ENCODE measurements at places on chromosomes 7 and 10.

DNA sequence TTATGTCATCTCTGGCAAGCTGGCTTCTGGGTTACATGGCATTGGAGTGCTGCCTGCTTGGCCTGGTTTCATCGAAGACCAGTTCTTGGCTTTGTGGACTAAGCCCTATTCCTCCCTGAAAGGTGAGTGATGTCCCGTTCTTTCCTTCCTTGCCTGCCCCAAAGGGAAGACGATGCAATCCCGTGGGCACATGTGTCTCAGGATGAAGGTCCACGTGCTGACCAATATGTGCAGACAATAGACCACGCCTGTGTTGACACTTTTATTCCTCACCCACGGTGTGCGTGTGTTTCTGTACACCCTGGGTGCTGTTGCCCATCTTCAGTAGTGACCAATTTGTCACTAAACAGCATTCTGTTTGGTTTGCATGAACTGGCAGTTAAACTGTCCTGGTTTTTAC, 28.6 kb upstream of the SHH start:
- no peak for DNase-seq

- no peak for DNase-seq
These were observed 8.4 kb downstream of the ETV1 start for GRCh38 chr7:13981070-13981469.

GRCh38 chr10:63266391-63267316, 133.5 kb downstream of the NRBF2 start:
- no peak for DNase-seq

- no peak for DNase-seq
These were observed 18.9 kb downstream of the APBB1IP start for GRCh38 chr10:26457088-26457487.

- no peak for DNase-seq
These were observed 16.3 kb downstream of the AKR1B1 start for GRCh38 chr7:134442441-134443220.

DNA sequence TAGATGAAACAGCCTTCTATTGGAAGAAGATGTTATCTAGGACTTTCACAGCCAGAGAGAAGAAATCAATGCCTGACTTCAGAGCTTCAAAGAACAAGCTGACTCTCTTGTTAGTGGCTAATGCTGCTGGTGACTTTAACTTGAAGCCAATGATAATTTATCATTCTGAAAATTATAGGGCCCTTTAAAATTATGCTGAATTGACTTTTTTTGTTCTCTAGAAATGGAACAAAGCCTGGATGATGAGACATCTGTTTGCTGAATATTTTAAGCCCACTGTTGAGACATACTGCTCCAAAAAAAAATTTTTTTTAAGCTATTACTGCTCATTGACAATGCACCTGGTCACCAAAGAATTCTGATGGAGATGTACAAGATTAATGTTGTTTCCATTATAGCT, 189.2 kb downstream of the MBL2 start:
- no peak for DNase-seq

DNA sequence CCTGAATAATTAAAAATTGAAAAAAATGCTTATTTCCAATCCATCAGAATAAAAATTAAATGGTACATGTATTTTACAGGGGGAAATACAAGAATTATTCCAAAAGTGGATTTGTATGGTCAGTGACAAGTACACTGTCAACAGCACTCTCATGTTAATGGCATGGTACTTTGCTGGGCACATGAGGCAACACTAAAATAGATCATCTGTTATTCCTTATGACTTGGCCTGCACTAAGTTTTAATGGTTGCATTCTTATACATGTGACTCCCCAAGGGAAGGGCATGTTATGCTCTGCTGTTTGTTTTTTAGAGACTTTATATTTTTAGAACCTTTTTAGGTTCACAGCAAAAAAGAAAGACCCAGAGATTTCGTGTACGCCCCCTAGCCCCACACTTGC, 128.3 kb downstream of the CPEB3 start:
- DNase-seq: no peak

DNA sequence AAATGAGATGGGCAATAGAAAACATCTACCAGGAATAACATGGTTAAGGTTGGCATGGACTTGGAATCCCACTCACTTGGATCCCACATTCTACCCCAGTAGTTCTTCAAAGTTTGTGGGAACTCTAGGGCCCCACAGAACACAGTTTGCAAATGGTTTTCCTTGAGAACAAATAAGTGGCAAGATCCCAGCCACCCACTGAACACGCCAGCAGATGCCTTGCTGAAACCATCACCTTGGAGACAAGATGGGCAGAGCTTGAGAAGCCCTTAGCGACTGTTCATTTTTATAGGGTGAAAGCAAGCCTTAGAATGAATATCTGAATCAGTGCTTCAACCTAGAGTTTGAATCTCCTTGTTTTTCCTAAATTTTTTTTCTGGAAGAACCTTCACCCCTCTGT, 349.1 kb downstream of the RPS24 start:
- no peak for DNase-seq

- DNase-seq: no peak
These were observed 65.4 kb downstream of the TACC2 start for GRCh38 chr10:122054048-122055025.

DNA sequence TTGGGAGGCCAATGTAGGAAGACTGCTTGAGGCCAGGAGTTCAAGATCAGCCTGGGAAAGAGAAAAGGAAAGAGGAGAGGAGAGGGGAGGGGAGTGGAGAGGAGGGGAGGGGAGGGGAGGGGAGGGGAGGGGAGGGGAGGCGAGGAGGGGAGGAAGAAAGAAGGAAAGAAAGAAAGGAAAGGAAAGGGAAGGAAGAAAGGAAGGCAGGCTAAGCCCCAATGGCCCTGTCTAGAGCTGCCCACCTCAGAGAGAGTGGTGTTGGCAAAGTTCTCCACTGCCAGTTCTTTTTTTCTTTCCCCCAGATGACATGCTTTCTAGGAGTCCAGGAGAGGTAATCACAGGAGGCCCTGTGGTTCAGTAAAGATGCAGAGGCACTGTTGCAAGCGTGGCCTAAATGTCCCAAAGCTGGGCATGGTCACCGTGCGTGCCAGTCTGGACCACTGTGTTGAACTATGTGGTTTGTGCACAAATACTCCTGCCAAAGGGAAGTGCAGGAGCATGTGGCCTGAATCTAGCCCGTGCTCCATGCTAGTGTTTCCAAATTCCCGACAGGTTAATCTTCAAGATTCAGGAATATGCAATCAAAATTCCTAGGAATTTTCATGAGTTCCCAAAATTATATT, 39.7 kb downstream of the ODAD2 start:
- no peak for DNase-seq

- DNase-seq: no peak
These were observed 9.7 kb downstream of the CREM start for GRCh38 chr10:35136263-35136815.

DNA sequence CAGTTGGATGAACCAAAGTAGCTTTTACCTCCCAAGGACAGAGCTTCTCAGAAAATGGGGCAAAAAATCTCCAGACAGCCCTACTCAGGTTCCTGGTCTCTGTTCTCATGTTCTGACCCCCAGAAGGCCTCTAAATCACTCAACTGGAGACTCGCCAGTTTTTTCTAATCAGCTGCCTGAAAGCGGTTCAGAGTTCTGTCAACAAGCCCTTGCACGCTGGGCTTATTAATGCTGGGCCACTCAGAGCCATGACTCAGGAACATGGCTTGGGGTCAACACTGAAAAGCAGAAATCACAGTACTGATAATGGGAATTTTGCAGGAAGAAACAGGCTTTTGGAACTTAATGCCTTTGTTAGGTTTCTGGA, 15.3 kb downstream of the ECHDC3 start:
- no peak for DNase-seq

GRCh38 chr7:85471740-85472139, 284.9 kb upstream of the SEMA3D start:
- DNase-seq: no peak

DNA sequence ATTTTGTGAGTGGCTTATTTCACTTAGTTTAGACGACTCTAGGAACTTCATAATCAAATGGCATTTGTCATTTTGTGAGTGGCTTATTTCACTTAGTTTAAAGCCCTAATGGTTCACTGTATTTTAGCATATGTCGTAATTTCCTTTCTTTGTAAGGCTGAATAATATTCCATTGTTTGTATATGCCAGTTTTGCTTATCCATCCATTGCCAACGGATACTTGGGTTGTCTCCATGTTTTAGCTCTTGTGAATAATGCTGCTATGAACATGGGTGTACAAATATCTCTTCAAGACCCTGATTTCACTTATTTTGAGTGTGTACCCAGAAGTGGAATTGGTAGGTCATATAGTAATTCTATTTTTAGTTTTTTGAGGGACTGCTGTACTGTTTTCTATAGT, 31.8 kb downstream of the DOCK1 start:
- DNase-seq: no peak

DNA sequence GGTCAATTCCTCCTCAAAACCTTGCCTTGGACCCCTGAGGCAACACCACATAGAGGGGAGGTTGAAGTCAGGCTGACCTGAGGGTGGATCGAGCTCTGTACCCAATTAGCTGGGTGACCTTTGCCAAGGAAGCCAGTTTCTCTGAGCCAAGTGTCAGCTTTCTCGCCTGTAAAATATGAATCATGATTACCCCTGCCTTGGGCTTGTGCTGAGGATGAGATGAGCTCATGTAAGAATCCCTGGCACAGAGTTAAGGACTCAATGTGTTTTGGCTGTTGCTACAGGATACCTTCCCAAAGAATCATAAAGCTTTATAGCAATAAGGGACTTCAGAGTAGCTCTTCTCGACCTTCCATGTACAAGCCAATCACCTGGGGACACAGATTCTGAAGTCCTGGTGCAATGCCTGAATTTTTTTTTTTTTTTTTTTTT, 43.5 kb upstream of the CACUL1 start:
- no peak for DNase-seq

GRCh38 chr7:94067506-94067905, 63.4 kb upstream of the BET1 start:
- DNase-seq: no peak

DNA sequence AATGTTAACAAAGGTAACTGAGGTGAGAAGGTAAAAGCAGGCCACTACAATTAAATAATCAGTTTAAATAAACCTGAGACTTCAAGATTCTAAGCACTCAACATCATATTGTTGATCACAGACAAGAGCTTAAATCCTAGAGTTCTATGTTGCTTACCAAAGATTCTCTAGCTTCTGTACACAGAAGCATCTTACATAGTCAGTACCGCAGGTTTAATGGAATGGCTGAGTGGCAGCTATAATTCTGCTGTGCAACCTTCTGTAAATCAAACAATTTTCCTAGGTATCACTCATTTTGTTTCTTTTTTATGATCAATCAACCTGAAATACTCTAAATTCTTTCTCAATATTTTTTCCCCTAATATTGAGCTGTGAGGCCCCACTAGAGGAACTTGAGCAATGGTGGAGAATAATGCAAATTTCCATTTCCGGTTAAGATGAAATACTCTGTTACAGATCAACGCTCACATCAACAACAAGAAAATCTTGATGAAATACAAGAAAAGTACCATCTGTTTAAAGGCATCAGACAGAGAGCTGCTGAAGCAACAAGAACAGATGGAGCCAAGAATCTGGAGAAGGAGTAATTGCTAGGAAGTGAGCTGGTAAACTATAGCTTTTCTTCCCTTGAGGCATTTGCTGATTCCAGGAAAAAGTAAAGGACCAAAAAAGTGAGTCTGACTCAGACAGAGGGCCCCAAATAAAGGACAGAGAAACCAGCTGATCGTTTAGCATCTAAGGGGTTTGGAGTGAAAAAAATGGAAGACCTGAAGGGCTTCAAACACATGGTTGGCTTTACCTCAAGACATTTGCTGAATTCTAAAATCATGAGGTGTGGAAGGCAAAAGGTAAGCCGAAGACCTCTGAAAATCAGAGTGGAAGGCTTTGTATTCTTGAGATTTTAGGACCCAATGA, 22.6 kb downstream of the PNPLA8 start:
- no peak for DNase-seq

GRCh38 chr7:121235201-121235600, 93.6 kb upstream of the WNT16 start:
- DNase-seq: no peak

GRCh38 chr10:13234172-13234571, at the start of gene UCMA:
Gene UCMA, minus strand, starts transcription at chr10:13234374. Its CDS starts 116 bp downstream, at chr10:13234258.
- DNase-seq: no peak

- no peak for DNase-seq
These were observed 45.2 kb downstream of the SRRM3 start for GRCh38 chr7:76246804-76247389.

DNA sequence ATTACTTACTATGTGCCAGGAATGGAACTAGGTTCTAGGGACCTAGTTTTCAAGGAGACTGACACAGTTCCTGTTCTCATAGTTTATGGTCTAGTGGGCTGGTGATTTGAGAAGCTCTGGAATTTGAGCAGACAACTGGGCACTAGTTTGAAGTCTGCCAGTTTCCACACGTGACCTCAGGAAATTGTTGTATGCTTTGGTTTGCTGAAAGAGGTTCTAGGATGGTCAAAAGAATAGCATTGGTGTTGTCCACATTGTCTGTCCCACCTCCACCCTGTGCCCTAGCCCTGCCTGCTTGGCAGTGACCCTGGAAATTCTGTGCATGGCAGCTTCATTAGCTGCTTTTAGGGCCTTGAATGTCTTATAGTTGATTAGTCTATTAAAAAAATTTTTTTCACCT, 28.7 kb downstream of the GBF1 start:
- DNase-seq: no peak

- DNase-seq: no peak
These were observed 227.3 kb upstream of the SP8 start for GRCh38 chr7:21013765-21014539.

- DNase-seq: no peak
These were observed 139.4 kb upstream of the SHH start for GRCh38 chr7:155951554-155952158.

Data from activated CD4-positive, alpha-beta T cell treated with anti-CD3 and anti-CD28 coated beads for 4 hours (primary cell).